Activated naive CD4-positive, alpha-beta T cell treated with Interleukin-2 at 50 U/mL for 16 hours (primary cell): ENCODE measurements at places on chromosomes 11 and 22.

GRCh38 chr22:27135031-27135981 is 477.9 kb downstream of the MIAT start:
- no peak for DNase-seq

DNA sequence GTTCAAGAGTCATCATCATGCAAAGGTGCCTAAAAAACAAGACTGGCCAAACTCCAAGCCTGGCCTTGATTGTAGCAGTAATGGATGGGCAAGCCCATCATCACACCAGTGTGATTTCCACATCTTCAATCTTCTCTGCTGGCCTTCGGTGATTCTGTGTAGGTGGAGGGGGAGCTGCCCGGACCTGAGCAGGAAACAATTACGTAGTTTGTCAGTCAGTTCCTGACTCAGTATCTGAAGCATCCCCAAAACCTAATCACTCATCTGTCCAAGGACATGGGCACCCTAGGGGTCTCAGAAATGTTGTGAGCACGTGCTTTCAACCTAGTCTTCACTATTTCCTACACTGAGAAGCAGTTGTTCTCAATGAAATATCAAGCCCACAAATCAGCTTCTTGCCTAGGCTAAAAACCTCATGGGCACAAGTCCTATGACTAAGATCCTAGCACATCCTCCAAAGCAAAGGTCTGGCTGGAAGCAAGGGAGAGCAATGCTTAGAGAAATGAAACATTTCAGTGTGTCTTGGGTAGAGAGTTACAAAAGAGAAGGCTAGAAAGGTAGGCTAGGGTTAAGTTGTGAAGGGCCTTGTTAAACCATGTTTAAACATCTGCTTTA is 24.6 kb downstream of the ATG16L2 start:
- DNase-seq = no peak

DNA sequence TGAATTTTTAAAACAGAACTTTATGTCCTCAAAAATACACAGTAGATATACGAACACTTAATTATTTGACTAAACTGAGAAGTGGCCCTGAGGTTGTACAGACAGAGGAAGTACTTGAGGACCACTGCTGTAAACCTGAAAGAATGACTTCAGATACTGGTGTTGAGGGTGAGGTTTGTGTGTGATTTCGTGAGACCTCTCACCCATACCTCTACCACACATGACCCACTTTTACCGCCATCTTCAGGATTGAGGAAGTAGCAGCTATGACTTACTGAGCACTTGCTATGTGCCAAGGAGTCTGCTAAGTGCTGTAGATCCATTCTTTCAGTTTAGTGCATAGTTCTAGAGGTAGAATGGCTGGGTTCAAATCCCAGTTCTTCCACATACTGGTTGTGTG is 21.9 kb downstream of the MMP13 start:
- no peak for DNase-seq

DNA sequence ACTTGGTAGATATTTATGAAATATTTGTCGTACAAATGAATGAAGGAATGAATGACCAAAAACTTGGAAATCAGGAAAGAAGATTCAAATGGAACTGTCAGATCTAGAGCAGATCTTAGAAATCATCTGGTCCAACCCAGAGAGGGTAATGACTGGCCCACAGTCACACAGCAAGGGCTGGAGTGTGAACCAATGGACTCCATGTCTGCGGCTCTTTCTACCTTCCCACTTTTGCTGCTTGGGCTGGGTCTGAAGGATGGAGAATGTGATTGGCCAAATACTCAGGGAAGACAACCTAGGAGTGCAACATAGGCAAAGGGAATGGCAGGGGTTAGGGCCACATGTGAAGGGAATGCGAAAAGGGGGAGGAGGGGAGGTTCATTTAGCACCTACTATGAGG is 5.8 kb upstream of the DGKZ start:
- DNase-seq = no peak

DNA sequence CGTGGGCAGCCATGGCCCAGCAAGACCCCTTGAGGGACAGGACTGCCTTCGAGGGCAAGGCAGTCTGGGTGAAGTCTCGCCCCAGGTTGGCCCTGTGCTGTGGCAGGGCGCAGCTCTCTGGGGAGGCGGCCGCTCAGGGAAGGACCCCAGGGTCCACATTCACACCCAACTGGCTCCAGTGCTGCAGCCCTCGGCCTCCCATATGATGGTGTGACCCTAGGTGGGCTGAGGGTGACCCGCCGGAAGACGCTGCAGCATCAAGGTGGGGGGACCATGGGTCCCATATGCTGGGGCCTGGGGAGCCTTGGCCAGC is 28.0 kb upstream of the CCDC188 start:
- no peak for DNase-seq

DNA sequence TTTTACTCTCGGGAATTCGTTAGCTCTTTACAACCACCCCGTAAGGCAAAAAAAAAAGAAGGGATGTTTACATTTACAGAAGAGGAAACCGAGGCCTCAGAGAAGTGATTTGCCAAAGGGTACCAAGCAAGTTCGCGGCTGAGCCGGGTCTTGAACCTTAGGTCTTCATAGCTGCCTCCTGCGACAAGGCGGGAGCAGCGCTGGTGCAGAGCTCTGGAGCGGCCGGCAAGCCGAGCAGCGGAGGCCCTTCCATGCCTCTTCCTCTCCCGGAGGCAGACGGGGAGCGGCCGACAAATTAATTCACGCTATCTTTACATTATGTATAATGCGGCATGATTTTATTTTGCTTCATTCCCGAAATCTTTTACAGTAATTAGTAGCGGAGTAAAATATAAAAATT is 536.3 kb downstream of the INSC start:
- no peak for DNase-seq

DNA sequence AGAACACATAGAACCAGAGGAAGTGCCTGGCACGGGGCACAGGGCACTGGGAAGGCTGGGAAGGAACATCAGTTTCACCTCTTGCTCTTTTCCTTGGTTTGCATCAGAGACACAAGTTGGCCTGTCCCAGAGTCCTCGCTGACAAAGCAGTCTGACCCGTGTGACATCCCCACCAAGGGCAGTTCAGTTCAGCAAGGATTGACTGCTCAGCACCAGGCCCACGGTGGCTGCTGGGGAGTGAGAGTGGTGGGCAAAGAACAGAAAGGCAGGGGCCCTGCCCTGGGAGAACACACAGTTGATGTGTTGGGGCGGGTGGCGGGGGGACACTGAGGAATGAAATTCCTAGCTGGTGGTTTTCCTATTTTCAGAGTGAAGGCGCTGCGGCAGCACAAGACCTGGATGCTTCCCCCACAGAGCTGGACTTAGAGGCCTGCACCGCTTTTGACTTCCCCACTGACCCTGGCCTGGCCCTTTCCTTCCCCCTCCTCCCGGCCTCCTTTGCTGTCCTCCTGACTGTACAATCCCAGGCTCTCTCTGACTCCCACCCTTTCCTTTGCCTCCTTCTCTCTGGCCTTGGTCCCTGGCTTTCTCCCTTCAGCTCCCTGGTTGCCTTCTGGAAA is 2.2 kb upstream of the TMPRSS13 start:
- no peak for DNase-seq

DNA sequence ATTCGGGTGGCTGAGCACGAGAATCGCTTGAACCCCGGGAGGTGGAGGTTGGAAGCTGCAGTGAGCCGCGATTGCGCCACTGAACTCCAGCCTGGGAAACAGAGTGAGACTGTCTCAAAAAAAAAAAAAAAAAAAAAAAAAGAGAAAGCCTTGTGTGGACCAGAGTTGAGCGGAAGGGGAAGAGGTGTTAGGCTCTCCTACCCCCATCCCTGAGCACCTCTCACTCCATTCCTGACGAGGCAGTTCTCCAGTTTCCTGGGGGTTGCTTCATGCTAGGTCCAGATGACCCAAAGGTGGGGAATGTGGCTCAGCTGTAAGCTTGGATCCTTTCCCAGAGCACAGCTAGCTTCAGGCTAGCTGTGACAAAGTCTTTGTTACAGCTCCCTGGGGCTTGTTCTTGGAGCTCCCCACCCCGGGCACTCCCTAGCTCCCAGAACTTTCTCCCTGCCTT is 8.8 kb upstream of the DNAL4 start:
- DNase-seq = no peak

DNA sequence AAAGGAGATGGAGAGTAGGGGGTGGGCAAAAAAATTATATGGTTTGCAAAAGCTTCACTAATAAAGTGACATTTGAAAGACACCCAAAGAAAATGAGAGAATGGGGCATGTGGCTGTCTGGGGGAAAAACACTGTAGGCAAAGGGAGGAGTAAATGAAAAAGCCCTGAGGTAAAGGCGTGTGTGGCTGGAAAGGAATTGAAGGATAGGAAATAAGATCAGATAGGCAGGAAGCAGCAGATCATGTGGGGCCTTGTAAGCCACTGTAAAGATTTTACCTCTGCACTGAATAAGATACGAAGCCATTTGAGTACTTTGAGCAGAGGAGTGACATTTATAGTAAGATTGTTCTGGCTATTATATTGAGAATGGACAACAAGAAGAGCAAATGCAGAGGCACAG is 49.8 kb upstream of the FDX1 start:
- DNase-seq = no peak

DNA sequence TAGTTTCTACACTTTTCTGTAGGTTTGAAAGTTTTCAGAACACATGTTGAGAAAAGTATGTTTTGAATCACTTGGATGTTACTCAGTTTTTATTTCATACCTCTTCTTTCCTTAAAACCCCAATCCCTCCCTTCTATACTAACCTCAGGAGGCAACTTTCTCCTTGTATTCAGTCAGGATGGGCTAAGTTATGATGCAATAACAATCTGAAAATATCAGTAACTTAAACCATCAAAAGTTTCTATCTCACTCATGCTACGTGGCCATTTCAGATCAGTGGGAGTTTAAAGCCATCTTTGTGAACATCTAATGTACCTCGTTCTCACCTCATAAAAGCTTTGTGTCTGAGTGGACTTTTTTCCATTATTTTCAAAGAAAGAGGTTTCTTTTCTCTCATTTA is 86.2 kb downstream of the NXPE2 start:
- DNase-seq = no peak

DNA sequence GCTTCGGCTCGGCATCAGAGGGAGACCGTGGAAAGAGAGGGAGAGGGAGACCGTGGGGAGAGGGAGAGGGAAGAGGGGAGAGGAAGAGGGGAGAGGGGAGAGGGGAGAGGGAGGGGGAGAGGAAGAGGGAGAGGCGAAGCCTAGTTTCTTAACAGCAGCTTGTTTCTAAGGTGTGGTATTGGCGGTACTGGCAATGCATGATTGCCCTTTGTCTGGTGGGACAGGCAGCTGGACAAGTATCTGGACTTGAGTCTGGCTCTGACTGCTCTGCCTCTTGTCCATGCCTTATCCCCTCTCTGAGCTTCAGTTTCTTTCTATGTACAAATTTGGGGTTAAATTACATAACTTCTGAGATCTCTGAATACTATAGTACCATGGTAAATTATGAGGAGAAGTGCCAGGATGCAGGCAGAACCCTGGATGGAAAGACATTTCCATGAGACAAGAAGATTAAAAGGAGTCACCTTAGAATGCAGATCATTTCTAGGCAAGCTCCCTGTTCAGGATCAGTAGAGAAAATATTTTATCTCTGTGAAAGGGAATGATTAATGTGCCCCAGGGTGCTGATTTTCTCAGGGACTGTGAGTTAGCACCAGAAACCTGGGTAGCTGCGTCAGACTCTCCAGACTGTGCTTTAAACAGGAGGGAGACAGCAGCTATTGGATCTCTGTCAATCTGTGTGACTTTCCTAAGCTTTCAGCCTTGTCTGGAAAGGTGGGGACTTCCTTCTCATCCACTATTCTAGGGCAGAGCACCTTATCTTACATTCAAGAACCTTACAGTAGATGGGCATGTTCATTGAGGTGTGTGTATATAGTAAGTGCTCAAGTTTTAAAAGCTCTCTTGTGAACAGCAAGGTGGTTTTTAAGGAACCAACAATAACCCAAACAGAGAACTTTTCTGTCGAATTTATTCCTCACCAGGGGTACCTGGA is 31.9 kb upstream of the CCDC90B start:
- no peak for DNase-seq

GRCh38 chr11:109641549-109641948 is 219.6 kb downstream of the C11orf87 start:
- DNase-seq = no peak

- DNase-seq = no peak
Measured at GRCh38 chr11:113773092-113773415, 438 bp downstream of the ZW10 start.

GRCh38 chr22:21624120-21624879 is 5.5 kb downstream of the YDJC start:
- DNase-seq = peak; percentile 49

- no peak for DNase-seq
Measured at GRCh38 chr11:76131671-76132631, 74.4 kb downstream of the WNT11 start.

- DNase-seq = no peak
Measured at GRCh38 chr11:65317025-65317786, 2.5 kb downstream of the CDC42EP2 start.

- no peak for DNase-seq
Measured at GRCh38 chr11:106691807-106692365, 326.4 kb downstream of the GUCY1A2 start.

GRCh38 chr11:65427691-65428577 is 5.3 kb downstream of the NEAT1 start:
- peak; percentile 57 for DNase-seq

GRCh38 chr22:45284705-45285262 is at the start of gene UPK3A:
TSS of gene UPK3A (plus strand) at chr22:45284949. CDS start at chr22:45285014, 65 bp downstream.
- peak; percentile 64 for DNase-seq

DNA sequence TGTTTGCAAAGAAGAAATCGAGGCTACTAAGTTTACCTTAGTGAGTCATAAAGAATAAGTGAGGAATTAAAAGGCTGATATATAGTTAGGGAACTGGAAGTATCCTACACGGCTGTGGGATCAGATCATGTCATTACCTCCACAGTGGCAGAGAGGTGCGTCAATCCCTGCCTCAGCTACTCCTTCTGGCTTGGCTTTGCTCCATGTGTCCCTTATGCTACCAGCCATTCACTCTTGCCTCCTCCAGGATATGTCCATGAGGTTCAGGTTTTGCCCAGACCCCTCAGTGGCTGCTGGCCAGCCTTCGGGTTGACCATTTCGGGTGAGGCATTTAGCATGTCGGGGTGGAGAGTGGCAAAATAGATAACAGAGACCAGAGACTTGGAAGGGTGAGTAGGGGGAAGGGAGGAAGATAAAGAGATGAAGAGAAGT is 153.4 kb downstream of the LDLRAD3 start:
- DNase-seq = no peak

GRCh38 chr11:47857892-47858543 is 9.9 kb upstream of the NUP160 start:
- DNase-seq = no peak

GRCh38 chr11:66008468-66009101 is 3.2 kb upstream of the CST6 start:
- no peak for DNase-seq

- no peak for DNase-seq
Measured at GRCh38 chr11:9399466-9399865, 15.0 kb downstream of the IPO7 start.

GRCh38 chr22:24502034-24502433 is 6.9 kb downstream of the UPB1 start:
- DNase-seq = no peak

GRCh38 chr11:97622795-97623194 is 1233.0 kb downstream of the JRKL start:
- DNase-seq = no peak

DNA sequence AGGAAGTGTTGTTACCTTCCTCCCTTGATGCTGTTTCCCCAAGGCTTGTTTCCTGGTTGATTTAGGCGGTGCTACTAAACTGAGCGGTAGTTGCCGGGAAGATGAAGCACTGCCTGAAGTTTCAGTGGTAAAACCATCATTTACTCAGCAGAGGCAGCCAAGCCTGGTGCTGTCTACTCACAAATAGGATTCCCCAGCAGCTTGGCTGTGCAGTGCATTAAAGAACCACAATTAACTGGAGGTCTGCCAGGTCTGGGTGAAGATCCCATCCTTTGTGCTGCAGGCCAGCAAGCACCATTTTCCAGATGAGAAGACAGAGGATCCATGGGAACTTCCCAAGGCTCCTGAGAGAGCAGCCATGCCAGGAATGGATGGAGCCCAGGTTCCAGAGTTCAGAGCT is 231.9 kb upstream of the E2F8 start:
- DNase-seq = no peak
